SJCRH30 (cell line): ENCODE measurements at places on chromosomes 12 and 14. TPM values are rescaled to one million over a fixed set of nuclear protein-coding genes. Genes with fewer than 3 reads are reported as not detected.

The OLR1 gene
- total RNA-seq = not detected in 2 replicates

The SH2B3 gene
- total RNA-seq = 11.1 and 13.2 TPM in 2 replicates

The WBP11 gene
- 50.6 and 65.1 TPM in 2 replicates for total RNA-seq

The GPX2 gene
- not detected in 2 replicates for total RNA-seq

GRCh38 chr12:21301-22189 lies 45.0 kb upstream of the IQSEC3 start:
- no peak for DNase-seq
- no peaks in the 10 kb centered on the region for H3K4me1 ChIP-seq
- no peak overlapping the region for H3K27ac ChIP-seq
- H3K36me3 ChIP-seq = peaks cover 2% of the 10 kb centered on the region; the same call in 1 of the 2 replicates
- no peaks in the 10 kb centered on the region for H3K27me3 ChIP-seq
- no peak overlapping the region for H3K4me3 ChIP-seq

GRCh38 chr14:28777471-28778137 lies 11.0 kb downstream of the FOXG1 start:
- H3K4me1 ChIP-seq = no peaks in the 10 kb centered on the region
- H3K27ac ChIP-seq = no peak overlapping the region
- no peaks in the 10 kb centered on the region for H3K36me3 ChIP-seq
- H3K4me3 ChIP-seq = no peak overlapping the region

GRCh38 chr12:131054345-131055092 lies 100.8 kb downstream of the ADGRD1 start:
- H3K27me3 ChIP-seq = 0 out of 2 replicates have a peak, but pooled peaks cover 5% of the 10 kb centered on the region
- no peak overlapping the region for H3K27ac ChIP-seq
- DNase-seq = no peak
- H3K36me3 ChIP-seq = no peaks in the 10 kb centered on the region

DNA sequence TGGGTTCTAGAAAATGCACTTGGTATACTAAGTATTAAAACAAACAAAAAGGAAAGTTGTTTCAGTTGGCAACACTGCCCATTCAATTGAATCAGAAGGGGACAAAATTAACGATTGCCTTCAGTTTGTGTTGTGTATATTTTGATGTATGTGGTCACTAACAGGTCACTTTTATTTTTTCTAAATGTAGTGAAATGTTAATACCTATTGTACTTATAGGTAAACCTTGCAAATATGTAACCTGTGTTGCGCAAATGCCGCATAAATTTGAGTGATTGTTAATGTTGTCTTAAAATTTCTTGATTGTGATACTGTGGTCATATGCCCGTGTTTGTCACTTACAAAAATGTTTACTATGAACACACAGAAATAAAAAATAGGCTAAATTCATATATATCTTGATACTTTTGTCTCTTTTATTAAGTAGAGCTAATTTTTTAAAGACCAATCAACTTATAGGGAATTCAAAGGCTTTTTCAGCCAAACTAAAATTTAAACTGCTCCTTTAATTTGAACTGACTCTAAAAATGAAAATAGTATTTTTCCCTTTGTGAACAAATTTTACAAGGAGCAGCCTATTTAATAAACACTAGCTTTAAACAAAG lies 2.8 kb downstream of the FOXG1 start:
- H3K36me3 ChIP-seq = no peaks in the 10 kb centered on the region
- H3K4me3 ChIP-seq = no peak overlapping the region
- no peaks in the 10 kb centered on the region for H3K4me1 ChIP-seq
- DNase-seq = no peak

GRCh38 chr12:18363321-18363720 lies 102.0 kb downstream of the PIK3C2G start:
- no peaks in the 10 kb centered on the region for H3K36me3 ChIP-seq
- no peak overlapping the region for H3K4me3 ChIP-seq
- H3K4me1 ChIP-seq = no peaks in the 10 kb centered on the region
- H3K27ac ChIP-seq = no peak overlapping the region
